ENCODE measurements at places on chromosomes 4 and X.

GRCh38 chr4:10963958-10964703 is 279.6 kb upstream of the CLNK start:
- DNase-seq, result no peak

DNA sequence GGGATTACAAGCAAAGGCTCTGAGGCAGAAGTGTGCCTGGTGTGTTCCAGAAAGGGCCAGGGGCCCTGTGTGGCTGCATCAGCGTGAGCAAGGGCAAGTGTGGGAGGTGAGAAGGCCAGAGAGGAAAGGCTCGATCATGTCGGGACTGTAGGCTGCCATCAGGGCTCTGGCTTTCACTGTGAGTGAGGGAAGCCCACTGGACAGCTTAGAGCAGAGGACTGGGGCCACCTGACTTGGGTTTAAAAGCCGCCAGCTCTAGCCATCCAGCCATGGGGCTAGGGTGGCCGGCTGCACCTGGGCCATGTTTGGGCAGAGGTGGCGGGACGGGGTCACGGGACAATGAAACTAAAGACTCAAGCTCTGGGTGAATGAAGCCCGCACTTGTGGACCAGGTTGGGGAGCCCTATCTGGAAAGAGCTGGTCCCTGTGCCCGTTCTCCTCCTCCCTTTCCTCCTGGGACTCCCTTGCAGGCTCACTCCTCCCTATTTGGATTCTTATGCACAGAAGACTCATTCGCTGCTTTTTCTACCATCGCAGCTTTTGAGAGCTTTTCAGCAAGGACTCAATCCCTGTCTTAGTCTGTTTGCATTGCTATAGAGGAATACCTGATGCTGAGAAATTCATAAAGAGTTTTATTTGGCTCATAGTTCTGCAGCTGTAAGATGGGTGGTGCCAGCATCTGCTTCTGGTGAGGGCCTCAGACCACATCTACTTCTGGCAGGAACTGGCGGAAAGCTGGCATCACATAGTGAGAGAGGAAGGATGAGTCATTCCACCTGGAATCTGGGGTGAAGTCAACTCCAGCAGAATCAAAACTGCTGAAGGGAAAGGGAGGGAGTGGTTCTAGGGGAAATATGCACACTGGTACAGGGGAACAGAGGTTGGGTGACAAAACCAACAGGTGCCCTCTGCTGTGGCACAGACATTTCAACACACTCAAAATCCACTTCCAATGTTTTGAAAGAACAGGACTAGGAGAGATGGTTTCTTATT is 15.3 kb downstream of the CTAG1B start:
- DNase-seq, result no peak

- no peak for DNase-seq
Observed at GRCh38 chr4:165048170-165048569, 5.5 kb upstream of the TRIM75 start.

DNA sequence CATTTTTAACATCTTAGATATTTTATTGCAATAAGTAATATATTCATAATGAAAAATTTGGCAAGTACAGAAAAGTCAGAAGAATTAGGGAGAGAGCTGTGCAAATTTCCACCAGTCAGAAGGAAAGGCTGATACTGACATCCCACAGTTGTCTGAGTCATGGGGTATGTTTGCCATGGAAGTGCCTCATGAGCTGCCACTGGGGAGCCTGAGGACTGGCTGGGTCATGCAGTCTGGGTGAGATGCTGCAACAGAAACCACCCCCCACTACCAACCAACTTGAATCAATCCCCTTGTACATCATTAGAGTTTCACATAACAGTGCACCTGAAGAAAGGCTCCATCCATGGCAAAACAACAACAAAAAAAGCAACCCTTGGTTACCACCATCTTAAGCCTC is 45.2 kb upstream of the ENPP6 start:
- DNase-seq, result no peak

DNA sequence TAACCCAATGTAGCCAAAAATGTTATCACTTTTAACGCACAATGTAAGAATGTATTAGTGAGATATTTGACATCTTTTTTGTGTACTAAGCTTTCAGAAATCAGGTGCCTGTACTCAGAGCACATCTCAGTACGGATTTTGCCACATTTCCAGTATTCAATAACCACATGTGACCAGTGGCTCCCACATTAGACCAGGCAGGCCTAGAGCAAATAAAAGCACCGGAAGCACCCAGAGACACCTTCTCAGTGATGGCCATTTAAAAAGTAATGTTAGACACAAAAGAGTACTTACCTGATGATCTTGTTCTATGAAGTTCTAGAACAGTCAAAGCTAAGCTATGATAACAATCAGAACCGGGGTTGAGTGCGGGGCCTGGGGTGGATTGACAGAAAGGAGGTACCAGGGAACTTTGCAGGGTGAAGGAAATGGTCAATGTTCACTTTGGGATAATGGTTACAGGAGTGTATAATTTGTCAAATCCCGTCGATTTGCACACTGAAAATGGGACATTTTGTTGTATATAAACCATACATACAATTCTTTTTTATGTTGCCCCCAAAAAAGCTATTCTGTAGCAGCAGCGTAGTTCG is 1.2 kb downstream of the CTPS2 start:
- peak; percentile 21 for DNase-seq

- no peak for DNase-seq
Observed at GRCh38 chrX:8845469-8845868, 44.3 kb upstream of the FAM9A start.

DNA sequence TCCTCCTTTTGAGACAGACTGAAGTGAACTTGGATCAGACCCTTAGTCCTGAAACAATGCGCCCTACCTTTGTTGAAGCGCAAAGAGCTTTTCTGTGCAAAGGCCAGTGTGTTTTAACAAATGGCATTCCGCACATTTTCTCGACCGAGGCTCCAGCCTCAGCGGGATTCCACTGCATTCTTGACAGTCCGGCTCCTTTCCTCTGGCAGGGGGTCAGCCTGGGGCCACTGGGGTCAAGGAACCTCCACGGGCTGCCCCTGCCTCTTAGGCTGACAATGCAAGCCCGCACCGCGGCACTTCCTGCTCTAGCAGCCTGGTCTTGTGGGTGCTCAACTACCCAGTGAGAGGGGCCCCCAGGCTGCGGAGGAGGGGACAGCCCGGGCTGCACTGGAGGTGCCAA is 47.2 kb upstream of the TFDP3 start:
- peak; percentile 12 for DNase-seq

DNA sequence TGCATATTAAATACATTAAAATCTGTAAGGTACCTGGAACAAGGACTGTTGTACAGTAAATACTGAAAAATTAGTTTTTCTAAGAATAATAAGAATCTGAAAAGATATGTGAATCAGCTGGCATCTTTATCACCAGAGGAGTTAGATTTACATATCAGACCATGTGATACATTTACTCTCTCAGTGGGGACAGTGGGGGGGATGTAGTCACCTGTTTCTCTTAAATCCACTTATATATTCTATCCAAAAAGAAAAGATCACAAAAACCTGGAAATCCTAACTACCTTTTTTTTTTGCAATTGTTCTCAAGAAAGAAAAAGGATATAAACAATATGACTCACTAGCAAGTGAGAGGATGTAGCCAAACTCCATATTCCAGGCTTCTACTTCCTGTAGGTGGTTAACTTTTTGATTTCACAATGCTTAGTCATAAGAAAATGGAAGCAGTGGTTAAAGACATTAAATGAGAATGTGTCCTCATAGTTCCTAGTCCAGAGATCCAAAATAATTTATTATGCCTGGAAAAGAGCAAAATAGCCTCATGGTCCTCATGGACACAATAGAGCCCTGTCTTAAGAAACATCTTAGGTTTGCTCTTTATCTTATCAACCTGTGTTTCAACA is 22.5 kb upstream of the MYOZ2 start:
- no peak for DNase-seq

- DNase-seq, result no peak
Observed at GRCh38 chr4:153261461-153261860, 57.2 kb downstream of the TRIM2 start.

GRCh38 chrX:123626962-123627361 is 105.9 kb downstream of the THOC2 start:
- DNase-seq, result no peak

DNA sequence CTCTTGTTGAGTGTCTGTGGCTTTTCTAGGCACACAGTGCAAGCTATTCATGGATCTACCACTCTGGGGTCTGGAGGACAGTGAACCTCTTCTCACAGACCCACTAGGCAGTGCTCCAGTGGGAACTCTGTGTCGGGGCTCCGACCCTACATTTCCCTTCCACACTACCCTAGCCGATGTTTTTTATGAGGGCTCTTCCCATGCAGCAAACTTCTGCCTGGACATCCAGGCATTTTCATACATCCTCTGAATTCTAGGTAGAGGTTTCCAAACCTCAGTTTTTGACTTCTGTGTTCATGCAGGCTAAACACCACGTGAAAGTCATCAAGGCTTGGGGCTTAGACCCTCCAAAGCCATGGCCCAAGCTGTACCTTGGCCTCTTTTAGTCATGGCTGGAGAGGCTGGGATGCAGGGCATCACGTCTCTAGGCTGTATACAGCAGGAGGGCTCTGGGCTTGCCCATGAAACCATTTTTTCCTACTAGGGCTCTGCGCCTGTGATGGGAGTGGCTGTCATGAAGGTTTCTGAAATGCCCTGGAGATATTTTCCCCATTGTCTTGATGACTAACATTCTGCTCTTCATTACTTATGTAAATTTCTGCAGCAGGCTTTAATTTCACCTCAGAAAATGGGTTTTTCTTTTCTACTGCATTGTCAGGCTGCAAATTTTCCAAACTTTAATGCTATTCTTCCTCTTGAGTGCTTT is 249.8 kb upstream of the CPEB2 start:
- DNase-seq, result no peak

DNA sequence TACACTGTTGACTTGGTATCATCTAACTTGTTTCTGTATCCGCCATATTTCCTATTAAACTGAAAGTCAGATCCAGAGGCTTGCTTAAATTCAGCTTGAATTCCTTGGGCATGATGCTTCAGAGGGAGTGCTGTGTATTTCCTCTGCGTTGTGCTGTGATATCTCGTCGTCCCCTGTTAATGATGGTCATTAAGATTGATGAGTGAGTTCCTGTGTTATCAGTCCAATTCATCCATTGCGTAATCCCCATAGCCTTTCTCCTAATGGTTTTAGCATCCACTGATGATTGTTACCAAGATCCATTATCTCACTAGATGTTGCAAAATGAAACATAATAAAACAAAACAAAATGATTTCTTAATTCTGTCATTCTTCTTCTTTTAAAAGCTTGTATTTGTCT is 31.3 kb upstream of the CHM start:
- no peak for DNase-seq

DNA sequence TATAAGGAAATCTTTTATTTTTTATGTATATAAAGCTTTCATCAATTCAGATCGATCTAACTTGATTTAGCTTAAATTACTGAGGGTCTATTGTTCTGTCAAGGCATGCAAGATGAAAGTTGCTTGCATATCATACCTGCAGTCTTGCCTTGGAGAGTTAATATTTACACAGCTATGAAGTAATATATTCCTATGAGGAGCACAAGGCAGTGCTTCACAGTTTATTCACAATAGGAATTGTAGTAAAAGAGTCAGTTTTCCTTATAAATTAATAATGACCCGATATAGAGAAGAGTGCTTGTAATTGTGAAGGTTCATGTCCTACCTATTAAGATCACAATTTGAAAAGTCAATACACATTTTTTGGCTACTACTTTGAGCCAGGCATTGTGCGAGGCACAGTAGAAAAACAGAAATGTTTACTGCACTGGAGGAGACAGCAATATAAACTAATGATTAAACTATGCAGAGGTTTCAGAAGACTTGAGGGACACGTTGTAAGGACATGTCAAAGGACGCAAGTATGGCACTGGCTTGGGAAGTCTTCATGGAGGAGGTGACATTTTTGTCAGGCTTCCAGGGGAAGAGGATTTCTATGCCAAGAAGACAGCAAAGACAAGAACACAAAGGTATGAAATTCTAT is 38.8 kb downstream of the REELD1 start:
- DNase-seq, result peak; percentile 25

GRCh38 chrX:30777575-30777974 is 111.5 kb downstream of the TAB3 start:
- no peak for DNase-seq

- no peak for DNase-seq
Observed at GRCh38 chrX:9317176-9317575, 147.7 kb upstream of the TBL1X start.

GRCh38 chr4:150436598-150437370 is 145.2 kb upstream of the MAB21L2 start:
- no peak for DNase-seq

GRCh38 chrX:78517124-78517523 is 142.0 kb downstream of the RTL3 start:
- no peak for DNase-seq

DNA sequence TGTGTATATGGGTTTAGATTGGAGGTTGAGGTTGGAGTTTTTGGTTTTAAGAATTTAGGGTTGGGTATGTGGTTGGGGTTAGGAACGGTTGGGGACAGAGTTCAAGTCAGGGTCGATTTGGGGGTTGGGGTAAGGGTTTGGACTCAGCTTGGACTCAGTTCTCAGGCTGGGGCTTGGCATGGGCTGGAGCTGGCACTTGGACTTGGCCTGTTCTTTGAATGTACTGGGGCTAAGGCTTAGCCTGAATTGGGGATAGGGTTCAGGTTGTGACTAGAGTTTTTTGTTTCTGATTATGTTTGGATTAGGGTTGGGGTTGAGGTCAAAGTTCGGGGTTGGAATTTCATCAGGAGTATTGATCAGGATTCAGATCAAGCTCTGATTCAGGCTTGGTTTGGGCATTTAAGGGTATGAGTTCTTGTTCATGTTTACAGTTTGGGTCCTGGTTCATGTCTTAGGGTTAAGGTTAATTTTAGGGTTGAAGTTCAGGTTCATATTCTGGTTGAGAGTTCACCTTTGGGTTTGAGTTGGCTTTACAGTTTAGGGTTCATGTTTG is 46.2 kb upstream of the IL9R start:
- DNase-seq, result no peak

GRCh38 chrX:106897259-106897658 is 5.9 kb downstream of the RIPPLY1 start:
- DNase-seq, result no peak

DNA sequence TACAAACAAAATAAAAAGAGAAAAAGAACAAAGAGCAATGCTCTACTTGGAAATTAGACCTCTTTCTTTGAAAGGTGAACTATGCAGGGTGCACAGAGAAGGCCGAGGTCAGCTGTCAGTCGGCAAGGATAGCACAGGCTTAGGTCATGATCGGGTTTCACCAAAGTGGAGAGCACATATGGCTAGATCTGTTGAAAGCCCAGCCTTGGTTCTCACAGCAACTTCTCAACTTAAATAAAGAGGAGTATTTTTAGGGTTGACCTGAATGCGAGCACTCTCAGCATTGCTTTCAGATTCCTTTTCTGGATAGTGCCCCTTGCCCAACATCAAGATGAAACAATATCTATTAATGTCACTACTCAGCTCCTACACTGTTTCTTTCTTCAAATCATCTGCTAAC is 122.9 kb upstream of the GPC4 start:
- DNase-seq, result no peak

GRCh38 chr4:602559-602942 is 22.8 kb upstream of the PDE6B start:
- peak; percentile 60 for DNase-seq
